ENCODE measurements at places on chromosomes 5 and 9.

- no peak for DNase-seq
Observed at GRCh38 chr5:83917261-83917908, 196.7 kb upstream of the HAPLN1 start.

- DNase-seq = no peak
Observed at GRCh38 chr9:113931140-113931539, 55.0 kb downstream of the ZNF618 start.

- no peak for DNase-seq
Observed at GRCh38 chr5:19886123-19886917, 101.7 kb downstream of the CDH18 start.

DNA sequence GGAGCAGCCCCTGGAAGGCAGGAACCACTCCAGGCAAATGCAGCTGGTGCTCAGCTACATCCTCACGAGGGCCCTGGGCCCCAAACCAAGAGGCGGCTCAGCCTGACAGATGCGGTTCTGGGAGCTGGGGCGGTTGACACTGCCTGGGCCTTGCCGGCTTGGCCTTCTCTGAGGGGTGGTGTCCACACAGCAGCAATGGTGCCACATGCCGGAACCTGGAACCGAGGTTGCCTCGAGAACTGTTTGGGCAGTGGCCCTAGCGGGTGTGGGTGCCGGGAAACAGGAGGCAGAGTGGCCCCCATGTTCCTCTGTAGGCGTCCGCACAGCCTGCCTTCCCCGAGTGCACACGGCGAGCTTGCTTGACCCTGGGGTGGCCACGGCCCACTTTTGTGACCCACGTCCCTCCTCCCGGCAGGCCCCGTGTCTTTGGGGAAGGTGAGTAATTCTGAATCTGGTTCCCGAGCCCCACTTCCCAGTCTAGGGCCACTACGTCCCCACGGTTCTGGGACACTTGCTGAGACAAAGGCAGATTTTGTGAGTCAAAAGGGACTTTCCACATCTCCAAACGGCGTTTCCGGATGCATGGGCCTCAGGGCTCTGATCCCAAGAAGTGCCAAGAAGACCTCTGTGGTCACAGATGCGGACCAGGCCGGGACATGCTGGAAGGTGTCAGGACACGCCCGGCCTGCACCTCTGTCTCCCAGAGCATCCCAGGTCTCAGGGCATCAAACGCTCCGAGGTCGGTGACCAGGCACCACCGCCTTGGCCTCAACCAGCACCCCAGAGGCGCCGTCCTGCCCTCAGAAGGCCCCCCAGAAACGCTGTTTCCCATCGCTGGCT, 27.7 kb upstream of the SLC12A7 start:
- no peak for DNase-seq
